ENCODE measurements at places on chromosomes 12 and 14. TPM values are rescaled to one million over a fixed set of nuclear protein-coding genes. Genes with fewer than 3 reads are reported as not detected.

DNA sequence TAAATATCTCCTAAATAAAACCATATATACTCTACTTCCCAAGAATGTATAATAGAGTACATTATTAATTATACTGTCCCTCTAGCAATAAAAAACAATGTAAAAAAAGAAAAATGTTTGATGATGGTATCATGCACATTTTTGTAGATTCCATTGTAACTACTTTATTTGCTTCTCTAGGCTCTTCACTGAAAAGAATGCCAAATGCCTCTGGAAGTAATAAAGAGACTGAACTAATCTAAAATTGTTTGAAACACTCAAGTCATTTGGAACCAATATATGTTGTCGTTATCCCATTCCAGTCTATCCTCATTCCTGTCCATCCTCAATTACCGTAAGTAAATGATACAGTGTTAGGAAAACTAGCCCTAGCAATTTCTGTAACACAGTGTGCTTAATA lies 233.6 kb downstream of the C12orf50 start:
- no peaks in the 10 kb centered on the region for H3K36me3 ChIP-seq
- H3K4me1 ChIP-seq: no peaks in the 10 kb centered on the region
- no peak for DNase-seq
- H3K4me3 ChIP-seq: no peak overlapping the region

Gene GARIN6
- total RNA-seq: not detected

- DNase-seq: no peak
- no peaks in the 10 kb centered on the region for H3K36me3 ChIP-seq
- H3K4me1 ChIP-seq: no peaks in the 10 kb centered on the region
- no peak overlapping the region for H3K4me3 ChIP-seq
These were observed 27.8 kb upstream of the NEDD1 start for GRCh38 chr12:96879301-96879700.

Gene ATG14
- total RNA-seq: 8.2 TPM

Gene SPIC
- not detected for total RNA-seq

Data from CD8-positive, alpha-beta memory T cell (primary cell).